ENCODE measurements at places on chromosomes 5 and 9. TPM values are rescaled to one million over a fixed set of nuclear protein-coding genes. Genes with fewer than 3 reads are reported as not detected.
A peak's percentile ranks its signal among the peaks of the same experiment; 100 is the strongest.

The CMBL gene
- 0.36 TPM for total RNA-seq

The ARL14EPL gene
- not detected for total RNA-seq

The SPAAR gene
- not detected for total RNA-seq

The PLCXD3 gene
- total RNA-seq, result not detected

The BTNL9 gene
- 0.25 TPM for total RNA-seq

The LOX gene
- not detected for total RNA-seq

The PIP5K1B gene
- total RNA-seq, result 1.2 TPM

The GMCL2 gene
- not detected for total RNA-seq

The UBQLN1 gene
- total RNA-seq, result 122 TPM

DNA sequence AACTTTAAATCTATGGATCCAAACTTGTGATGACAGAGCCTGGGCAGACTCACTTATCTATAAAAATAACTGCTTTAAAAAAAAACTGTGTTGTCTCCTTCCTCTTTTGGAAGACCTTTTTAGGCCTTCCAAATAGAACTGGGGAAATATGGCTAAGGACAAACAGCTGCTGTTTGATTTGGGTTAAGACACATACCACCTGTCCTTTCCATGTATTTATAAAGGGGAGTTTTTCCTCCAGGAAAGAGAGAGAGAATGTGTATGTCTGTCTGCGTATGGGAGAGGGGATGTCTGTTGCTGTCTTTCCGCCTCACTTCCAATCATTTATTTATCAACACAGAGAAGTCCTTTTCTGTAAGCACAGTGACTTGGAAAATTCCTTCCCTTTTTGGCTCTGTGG, 2.8 kb downstream of the ARHGEF37 start:
- H3K27me3 ChIP-seq, result no peaks in the 10 kb centered on the region
- peaks cover 5% of the 10 kb centered on the region for H3K4me1 ChIP-seq
- no peak overlapping the region for H3K4me3 ChIP-seq
- DNase-seq, result no peak
- no peaks in the 10 kb centered on the region for H3K36me3 ChIP-seq

DNA sequence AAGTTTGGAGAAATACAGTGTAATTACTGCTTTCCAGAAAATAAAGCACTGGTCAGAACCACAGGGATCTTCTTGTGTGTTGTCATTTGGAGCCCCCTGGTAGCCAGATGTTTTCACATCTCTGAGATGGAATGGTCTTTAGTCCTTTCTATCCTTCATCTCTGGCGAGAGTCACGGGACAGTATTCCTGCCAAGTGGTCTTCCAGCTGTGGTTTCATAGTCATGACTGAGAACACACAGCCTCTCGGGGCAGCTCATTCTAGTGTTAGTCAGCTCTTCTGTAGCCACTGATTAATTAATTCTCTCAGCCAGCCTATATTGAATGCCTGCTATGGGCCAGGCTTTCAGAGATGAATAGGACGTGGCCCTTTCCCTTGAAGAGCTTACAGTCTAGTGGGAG, 34.1 kb downstream of the HMGXB3 start:
- DNase-seq, result no peak
- no peaks in the 10 kb centered on the region for H3K4me1 ChIP-seq
- H3K36me3 ChIP-seq, result peaks cover 96% of the 10 kb centered on the region
- H3K27ac ChIP-seq, result no peak overlapping the region
- H3K4me3 ChIP-seq, result no peak overlapping the region

DNA sequence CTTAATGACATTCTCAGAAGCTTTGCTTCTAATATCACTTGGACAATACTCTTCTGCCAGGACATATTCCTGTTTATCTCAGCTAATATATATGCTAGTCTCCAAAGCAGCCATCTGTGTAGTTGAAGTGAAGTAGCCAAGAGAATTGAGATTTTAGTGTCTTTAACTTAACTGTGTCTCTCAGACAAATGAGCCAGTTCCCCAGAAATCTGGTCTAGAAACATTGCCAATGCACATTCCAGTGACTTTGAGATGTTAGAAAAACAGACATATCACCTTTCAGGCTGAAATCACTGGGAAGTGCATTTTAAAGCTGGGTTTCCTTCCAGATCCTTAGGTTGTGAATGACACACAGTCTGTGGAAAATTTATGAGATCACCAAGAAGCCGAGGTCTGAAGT, 114.6 kb downstream of the MTX3 start:
- H3K27ac ChIP-seq, result no peak overlapping the region
- no peaks in the 10 kb centered on the region for H3K27me3 ChIP-seq
- DNase-seq, result no peak
- H3K4me3 ChIP-seq, result no peak overlapping the region
- H3K36me3 ChIP-seq, result no peaks in the 10 kb centered on the region

GRCh38 chr5:123249446-123249845, 160.4 kb downstream of the PRDM6 start:
- no peak overlapping the region for H3K4me3 ChIP-seq
- no peak for DNase-seq
- H3K4me1 ChIP-seq, result no peaks in the 10 kb centered on the region
- no peaks in the 10 kb centered on the region for H3K27me3 ChIP-seq
- no peak overlapping the region for H3K27ac ChIP-seq
- no peaks in the 10 kb centered on the region for H3K36me3 ChIP-seq

DNA sequence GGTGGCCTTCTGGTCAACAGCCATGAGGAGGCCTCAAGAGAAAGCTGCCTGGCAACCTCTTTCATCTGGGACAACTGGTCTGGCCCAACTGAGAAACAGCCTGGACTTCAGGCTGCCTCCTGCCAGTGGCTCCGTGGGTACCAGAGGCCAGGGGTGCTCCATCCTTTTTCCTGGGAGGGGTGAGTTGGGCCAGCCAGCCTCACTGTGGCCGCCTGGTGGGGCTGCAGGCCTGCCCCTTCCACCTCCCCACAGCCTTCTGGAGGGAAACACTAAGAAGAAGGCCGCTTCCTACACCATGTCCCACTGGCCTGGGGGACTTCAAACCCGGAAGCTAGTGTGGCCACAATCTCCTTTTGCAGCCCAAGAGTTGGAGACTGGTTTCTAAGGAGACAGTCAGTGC, 13.8 kb upstream of the NKD2 start:
- peaks cover 12% of the 10 kb centered on the region for H3K4me1 ChIP-seq
- H3K36me3 ChIP-seq, result no peaks in the 10 kb centered on the region
- no peak overlapping the region for H3K4me3 ChIP-seq

- no peaks in the 10 kb centered on the region for H3K4me1 ChIP-seq
- no peak overlapping the region for H3K4me3 ChIP-seq
- no peaks in the 10 kb centered on the region for H3K27me3 ChIP-seq
- DNase-seq, result no peak
- no peaks in the 10 kb centered on the region for H3K36me3 ChIP-seq
- no peak overlapping the region for H3K27ac ChIP-seq
Observed at GRCh38 chr5:161676103-161676502, 9.4 kb upstream of the GABRA6 start.

- H3K27me3 ChIP-seq, result no peaks in the 10 kb centered on the region
- DNase-seq, result no peak
- H3K36me3 ChIP-seq, result peaks cover 12% of the 10 kb centered on the region
- peaks cover 2% of the 10 kb centered on the region for H3K4me1 ChIP-seq
- no peak overlapping the region for H3K4me3 ChIP-seq
Observed at GRCh38 chr9:34338665-34339385, 9.5 kb downstream of the NUDT2 start.

GRCh38 chr9:136568288-136569081, 22.6 kb upstream of the NOTCH1 start:
- H3K36me3 ChIP-seq, result no peaks in the 10 kb centered on the region
- no peak overlapping the region for H3K27ac ChIP-seq

- H3K27me3 ChIP-seq, result no peaks in the 10 kb centered on the region
- H3K36me3 ChIP-seq, result no peaks in the 10 kb centered on the region
- DNase-seq, result no peak
- no peaks in the 10 kb centered on the region for H3K4me1 ChIP-seq
- H3K4me3 ChIP-seq, result no peak overlapping the region
Observed at GRCh38 chr9:69433392-69433791, 108.4 kb downstream of the ENTREP1 start.

DNA sequence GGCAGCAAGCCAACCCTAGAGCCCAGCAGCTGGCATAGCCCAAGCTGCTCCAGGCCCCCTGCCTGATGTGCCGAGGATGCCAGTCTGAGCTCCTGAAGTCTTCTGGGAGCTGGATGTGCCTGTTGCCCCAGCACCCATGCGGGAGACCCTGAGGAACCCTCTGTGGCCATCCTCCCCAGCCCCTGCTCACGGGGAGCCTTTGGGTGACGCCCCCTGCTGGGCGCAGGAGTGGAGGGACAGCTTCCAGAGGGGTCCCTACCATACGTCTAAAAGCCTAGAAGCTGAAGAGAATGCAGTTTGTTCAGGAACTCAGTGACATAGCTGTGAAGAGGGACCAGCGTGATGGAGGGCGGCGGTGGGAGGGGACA, 33.1 kb upstream of the MVB12B start:
- no peaks in the 10 kb centered on the region for H3K4me1 ChIP-seq
- H3K27ac ChIP-seq, result peak overlapping the region; percentile 33
- H3K4me3 ChIP-seq, result no peak overlapping the region
- DNase-seq, result no peak
- H3K27me3 ChIP-seq, result peaks cover 8% of the 10 kb centered on the region

- no peaks in the 10 kb centered on the region for H3K36me3 ChIP-seq
- H3K27me3 ChIP-seq, result no peaks in the 10 kb centered on the region
- no peak overlapping the region for H3K27ac ChIP-seq
Observed at GRCh38 chr9:88593537-88594185, 58.7 kb downstream of the NXNL2 start.

- no peaks in the 10 kb centered on the region for H3K27me3 ChIP-seq
- H3K4me3 ChIP-seq, result no peak overlapping the region
Observed at GRCh38 chr9:126933334-126933980, 18.9 kb downstream of the RALGPS1 start.

DNA sequence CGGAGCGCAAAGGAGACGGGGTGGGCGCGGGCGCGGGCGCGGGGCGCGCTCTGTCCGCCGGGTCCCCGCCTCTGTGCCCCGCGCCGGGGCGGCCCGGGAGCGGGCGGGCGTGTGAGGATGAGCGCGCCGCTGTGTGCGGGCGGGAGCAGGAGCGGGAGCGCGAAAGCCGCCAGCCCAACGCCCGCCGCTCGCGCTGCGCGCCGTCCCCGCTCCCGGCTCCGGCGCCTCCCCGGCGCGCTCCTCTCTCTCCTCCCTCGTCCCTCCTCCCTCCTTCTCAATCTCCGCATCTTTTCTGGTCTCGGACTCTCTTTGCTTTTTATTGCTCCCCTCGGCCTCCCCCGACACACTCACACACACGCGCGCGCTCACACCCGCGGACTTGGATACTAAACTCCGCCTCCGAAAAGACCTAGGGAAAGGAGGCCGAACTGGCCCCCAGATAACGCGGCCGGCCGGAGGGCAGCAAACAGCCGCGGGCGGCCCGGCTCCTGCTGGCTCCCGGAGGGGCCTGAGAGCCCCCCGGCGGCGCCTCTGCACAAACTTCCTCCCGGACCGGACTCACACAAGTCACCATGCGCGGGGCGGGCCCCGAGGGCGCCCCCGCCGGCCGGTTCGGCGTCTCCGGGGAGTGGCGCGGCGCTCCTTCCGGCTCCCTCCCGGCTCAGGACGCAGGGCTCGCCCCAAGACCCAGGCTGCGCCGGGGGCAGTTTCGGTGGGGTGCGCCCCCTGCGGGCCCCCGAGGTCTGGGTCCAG, at the start of gene FIBCD1:
Gene FIBCD1 (minus strand): TSS at position 596 of the 753 bp plus-strand sequence. CDS start 640 bp downstream, outside the sequence.
- no peak for DNase-seq
- no peaks in the 10 kb centered on the region for H3K36me3 ChIP-seq
- H3K4me3 ChIP-seq, result no peak within 1 kb of the TSS
- H3K27ac ChIP-seq, result no peak within 1 kb of the TSS
- peaks cover 40% of the 10 kb centered on the region for H3K27me3 ChIP-seq
